ENCODE measurements at places on chromosomes 6 and 20.

- DNase-seq, result no peak
These were observed 454.3 kb upstream of the JARID2 start for GRCh38 chr6:14791526-14791925.

GRCh38 chr20:59830665-59831023 is 102.8 kb downstream of the SYCP2 start:
- DNase-seq, result no peak

DNA sequence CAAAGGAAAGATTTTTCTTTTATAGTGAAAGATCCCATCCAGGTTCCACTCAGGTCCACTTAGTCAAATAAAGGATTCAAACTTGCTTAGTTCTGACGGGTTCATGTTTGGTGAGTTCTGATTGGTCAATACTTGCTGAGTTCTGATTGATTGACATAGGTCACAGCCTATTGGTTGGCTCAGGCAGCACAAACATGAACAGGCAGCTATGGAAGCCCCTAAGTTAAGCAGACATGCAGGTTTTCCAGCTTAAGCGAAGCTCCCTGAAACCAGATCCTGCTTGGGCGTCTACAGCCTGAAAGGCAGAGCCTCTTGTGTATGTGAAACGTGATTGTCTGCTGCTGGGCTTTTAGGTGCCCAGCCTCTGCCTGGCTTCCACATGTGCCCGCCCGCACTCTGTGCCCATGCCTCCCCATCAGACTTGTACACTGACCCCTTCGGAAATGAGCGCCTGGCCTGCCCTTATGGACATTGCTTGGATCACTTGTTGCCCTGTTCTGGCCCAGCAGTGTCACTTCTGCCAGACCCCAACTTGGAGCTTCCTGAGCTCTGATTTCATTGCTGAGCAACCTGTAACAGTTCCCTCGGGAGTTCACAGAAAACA is 45.4 kb upstream of the ECI2 start:
- DNase-seq, result no peak

GRCh38 chr20:6061544-6061943 is 7.7 kb upstream of the LRRN4 start:
- DNase-seq, result no peak

GRCh38 chr20:48826883-48827771 is 672 bp downstream of the PREX1 start:
- DNase-seq, result no peak

GRCh38 chr6:81819767-81820166 is 67.3 kb upstream of the TENT5A start:
- DNase-seq, result no peak

All from iPS DF 19.7 (cell line).